ENCODE measurements at places on chromosomes 7 and 10.

DNA sequence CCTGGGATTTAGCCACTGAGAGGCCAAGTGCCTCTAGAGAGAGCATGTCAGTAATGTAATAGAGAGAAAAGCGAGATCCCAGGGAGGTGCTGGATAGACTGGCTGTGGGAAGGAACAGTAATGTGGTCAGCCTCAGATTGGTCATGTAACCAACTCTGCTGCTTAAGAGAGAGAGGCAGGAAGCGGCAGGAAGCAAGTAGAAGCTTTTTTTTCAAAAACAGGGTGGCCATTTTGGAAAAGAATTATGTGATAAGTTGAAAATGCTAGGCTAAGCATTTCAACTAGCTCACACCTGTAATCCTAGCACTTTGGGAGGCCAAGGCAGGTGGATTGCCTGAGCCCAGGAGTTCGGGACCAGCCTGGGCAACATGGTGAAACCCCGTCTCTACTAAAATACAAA lies 3.7 kb upstream of the PCOLCE start:
- no peak for DNase-seq

DNA sequence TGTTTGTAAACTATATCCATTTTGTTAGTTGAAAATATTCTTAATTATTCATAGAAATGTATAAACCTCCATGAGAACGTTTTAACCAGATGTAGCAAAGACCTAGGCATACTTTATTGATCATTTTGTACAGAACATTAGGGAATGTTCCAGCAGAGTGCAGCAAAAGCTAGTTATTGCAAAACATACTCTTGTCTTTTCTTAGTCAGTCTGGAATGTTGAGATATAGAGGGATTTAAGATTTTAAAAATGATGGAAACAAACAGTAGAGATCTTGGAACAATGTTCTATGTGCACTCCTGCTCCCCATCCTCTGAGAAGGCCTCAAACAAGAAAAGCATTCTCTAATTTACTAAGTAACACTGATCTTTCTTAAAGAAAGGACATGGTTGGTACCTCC lies 292.1 kb downstream of the BBS9 start:
- DNase-seq = no peak

- no peak for DNase-seq
Observed at GRCh38 chr7:46572691-46573090, 651.6 kb upstream of the IGFBP3 start.

DNA sequence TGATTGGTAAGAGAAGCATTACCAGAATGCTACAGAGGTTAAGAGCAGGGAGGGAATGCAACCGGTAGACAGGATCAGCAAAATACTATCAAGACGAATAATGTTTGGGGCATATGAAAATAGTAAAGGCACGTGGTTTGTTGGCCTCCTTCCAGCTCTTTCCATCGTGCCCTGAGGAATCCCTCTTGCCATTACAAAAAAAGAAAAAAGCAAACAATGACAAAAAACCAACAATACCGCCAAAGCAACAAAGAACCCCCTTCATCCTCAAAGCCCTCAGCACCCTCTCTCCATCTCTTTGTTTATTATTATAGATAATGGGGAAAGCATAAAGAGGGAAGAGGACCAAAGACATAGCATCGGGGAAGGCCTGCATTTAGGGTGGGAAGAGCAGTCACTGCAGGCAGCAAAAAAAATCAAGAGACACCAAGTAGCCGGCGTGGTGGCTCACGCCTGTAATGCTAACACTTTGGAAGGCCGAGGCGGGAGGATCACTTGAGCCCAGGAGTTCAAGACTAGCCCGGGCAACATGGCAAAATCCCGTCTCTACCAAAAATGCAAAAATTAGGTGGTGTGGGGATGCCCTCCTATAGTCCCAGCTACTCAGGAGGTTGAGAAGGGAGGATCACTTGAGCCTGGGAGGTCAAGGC lies 78.0 kb downstream of the HIP1 start:
- no peak for DNase-seq

DNA sequence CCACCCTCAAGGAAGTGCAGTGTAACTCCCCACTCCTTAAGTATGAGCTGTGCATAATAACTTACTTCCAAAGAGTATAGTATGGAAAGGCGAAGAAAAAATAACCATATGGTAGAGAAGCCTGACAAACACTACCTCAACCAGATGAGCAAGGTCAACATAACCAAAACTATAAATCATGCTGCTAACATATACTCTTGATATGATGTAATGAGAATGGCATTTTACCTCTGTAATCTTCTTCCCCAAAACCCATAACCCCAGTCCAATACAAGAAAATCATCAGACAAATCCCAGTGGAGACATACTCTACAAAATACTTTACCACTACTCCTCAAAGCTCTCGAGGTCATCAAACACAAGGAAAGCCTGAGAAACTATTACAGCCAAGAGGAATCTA lies 15.8 kb downstream of the OSBPL3 start:
- no peak for DNase-seq

DNA sequence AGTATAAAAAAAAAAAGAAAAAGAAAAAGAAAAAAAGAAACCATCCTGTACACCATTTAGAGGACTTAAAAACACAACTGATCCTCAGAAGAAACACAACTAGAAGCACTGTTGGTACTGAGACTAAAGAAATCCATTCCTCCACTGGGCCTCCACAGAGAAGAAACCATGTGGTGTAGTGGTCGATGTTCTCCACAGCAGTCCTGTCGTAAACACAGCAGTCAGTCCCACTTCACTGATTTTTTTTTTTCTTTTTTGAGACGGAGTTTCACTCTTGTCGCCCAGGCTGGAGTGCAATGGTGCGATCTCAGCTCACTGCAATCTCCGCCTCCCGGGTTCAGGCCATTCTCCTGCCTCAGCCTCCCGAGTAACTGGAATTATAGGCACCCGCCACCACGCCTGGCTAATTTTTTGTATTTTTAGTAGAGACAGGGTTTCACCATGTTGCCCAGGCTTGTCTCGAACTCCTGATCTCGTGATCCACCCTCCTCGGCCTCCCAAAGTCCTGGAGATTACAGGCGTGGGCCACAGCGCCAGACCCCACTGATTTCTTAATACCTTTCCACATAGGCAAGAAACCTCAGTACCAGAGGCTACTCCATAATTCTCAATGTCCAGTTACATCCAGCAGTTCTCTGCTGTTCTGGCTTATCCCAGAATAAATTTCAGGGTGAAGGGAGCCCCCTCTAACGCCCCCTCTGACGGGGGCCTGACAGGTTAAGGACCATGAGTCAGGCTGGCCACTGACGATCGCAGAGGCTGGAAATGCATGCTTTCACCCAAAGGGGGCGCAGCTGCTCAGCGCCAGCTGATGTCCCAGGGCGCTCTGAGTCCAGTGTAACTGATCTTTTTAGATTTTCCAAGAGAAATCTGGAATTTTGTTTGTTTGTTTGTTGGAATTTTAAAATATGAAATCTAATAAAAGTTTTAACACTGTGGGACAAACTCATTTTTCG lies 24.8 kb upstream of the FFAR4 start:
- DNase-seq = no peak

- no peak for DNase-seq
Observed at GRCh38 chr10:13847201-13847631, 260.5 kb downstream of the PRPF18 start.

DNA sequence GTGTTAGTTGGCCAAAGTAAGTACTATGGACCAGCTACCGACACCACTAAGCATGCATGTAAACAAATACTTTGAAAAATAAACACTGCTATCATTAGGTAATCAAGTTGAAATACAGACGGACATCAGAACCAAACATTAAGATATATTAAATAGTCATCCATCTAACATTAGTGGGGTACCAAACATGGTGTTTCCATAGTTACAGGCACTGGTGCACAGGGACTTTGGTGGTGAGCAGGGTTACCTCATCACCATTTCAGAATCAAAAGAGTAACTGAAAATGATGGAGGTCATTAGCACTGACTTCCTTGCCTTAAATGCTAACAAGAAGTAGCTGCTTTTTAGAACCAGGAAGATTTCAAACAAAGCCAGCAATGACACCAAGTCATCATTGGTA lies 23.9 kb downstream of the EBLN1 start:
- DNase-seq = no peak

DNA sequence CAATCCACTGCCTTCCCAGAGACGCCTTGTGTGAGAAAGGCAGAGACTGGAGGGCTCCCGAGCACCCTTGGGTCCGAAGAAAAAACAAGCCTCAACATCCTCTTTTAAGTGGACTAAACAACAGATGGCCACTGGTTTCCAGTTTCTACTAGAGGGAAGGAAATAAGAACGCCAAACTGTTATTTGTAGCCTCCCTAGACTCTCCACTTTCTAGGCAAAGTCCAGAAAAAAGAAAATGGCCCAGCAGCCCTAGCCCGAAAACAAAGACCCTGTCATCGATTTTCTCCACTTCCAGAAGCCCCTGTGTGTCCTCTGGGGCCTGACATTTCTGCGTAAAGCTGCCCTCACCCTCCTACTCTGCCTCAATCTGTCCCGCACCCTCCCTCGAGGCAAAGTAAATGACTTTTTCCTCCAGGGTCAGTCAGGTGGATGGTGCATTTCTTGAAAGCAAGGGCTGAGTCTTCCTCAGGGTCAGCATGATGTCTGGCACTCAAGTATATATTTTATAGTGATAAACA lies 6.0 kb downstream of the RGS10 start:
- no peak for DNase-seq

- no peak for DNase-seq
Observed at GRCh38 chr10:19041171-19041570, 7.4 kb upstream of the MALRD1 start.

DNA sequence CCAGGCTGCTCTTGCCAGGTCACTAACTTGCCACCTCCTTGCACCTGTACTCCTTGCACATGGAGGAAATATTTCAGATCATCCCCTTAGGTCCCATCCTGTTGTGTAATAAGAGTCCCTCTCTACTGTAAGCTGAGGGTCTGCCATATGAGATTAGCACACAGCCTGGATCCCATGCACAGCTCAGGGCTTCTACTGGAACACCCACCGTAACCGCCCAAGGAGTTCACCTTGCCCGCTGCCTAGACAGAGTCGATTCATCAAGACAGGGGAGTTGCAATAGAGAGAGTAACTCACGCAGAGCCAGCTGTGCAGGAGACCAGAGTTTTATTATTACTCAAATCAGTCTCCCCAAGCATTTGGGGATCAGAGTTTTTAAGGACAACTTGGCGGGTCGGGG lies 694.4 kb upstream of the C7orf33 start:
- no peak for DNase-seq

GRCh38 chr10:77513220-77513619 lies 124.4 kb downstream of the KCNMA1 start:
- DNase-seq = no peak

DNA sequence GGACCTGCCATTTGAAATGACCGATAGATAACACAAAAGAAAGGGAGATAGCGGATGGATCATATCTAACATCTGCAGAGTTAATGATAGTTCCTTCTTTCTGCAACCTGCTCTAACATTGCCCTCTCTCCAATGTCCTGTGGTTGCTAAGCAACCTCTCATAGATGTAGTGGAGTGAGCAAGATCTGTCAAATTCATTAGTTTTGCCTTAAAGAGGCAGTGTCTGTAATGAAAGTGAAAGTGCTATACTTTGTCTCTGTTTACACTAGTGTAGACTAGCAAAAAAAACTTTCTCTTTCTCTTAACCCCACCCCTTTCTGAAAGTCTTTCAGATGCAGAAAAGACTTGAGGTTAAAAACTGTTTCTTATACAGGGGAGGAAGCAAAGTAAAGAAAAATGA lies 1196.9 kb downstream of the SORCS3 start:
- no peak for DNase-seq

Data from CD8-positive, alpha-beta T cell (primary cell).